ENCODE measurements at places on chromosomes 7 and 10. TPM values are rescaled to one million over a fixed set of nuclear protein-coding genes. Genes with fewer than 3 reads are reported as not detected.

Gene OPALIN
- not detected for total RNA-seq

- DNase-seq = no peak
Measured at GRCh38 chr7:34191771-34192479, 286.6 kb downstream of the BMPER start.

Gene ZNF239
- 4.7 TPM for total RNA-seq

Gene ZNF777
- 7.6 TPM for total RNA-seq

GRCh38 chr10:124743191-124744101, 732 bp downstream of the FAM53B start:
- DNase-seq = peak; percentile 93

Gene DLX5
- total RNA-seq = 2.5 TPM

Gene SLC39A12
- total RNA-seq = not detected

GRCh38 chr7:5591278-5591874, 167.7 kb upstream of the TNRC18 start:
- peak; percentile 97 for DNase-seq

Gene GIMAP7
- total RNA-seq = not detected

Gene NXPH1
- total RNA-seq = not detected

GRCh38 chr10:71476228-71477011, 79.7 kb downstream of the CDH23 start:
- no peak for DNase-seq

Gene AFAP1L2
- not detected for total RNA-seq

DNA sequence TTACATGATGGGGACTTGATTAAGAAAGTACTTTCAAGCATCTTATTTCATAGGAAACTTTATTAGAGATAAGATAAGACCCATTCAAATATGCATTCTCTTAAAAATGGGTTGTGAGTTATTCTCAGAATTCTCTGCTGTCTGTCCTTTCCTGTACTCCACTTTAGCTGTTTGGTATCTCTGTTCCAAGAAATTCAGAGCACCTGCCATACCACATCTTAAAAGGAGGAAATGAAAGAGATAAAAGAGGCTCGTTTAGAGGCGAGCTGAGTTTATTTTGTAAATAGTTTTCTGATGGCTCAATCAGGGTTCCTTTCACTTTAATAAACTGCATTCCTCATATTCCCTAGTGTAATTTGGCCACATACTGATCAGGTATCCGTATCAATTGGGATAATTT, 87.2 kb downstream of the MDFIC start:
- no peak for DNase-seq

Gene TFPI2
- total RNA-seq = 8.7 TPM

- no peak for DNase-seq
Measured at GRCh38 chr7:157427811-157428553, 91.2 kb downstream of the DNAJB6 start.

Gene PNLIP
- not detected for total RNA-seq

- no peak for DNase-seq
Measured at GRCh38 chr7:139748941-139749340, 28.9 kb downstream of the HIPK2 start.

GRCh38 chr7:99080679-99081078, 63.2 kb downstream of the SMURF1 start:
- DNase-seq = no peak

GRCh38 chr7:125877246-125877645, 947.6 kb upstream of the POT1 start:
- DNase-seq = no peak

GRCh38 chr7:105719395-105719794, 138.1 kb upstream of the EFCAB10 start:
- no peak for DNase-seq

Gene GIMAP8
- total RNA-seq = not detected

Gene CPA2
- not detected for total RNA-seq

GRCh38 chr10:81348003-81348402, 527.0 kb upstream of the NRG3 start:
- DNase-seq = no peak

Gene PRSS37
- total RNA-seq = not detected

Gene PPP1R9A
- total RNA-seq = under 0.01 TPM

DNA sequence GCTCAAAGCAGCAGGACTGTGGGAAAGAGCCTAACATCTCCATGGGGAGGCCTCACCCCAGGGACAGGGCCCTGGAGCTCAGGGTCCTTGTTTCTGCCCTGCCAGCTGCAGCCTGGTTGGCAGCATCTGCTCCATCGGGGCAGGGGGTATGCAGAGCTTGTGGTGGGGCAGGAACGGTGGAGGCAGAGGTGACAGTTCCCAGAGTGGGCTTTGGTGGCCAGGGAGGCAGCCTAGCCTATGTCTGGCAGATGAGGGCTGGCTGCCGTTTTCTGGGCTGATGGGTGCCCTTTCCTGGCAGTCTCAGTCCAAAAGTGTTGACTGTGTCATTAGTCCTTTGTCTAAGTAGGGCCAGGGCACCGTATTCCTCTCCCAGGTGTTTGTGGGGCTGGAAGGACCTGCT, 12.2 kb upstream of the AHCYL2 start:
- DNase-seq = no peak

DNA sequence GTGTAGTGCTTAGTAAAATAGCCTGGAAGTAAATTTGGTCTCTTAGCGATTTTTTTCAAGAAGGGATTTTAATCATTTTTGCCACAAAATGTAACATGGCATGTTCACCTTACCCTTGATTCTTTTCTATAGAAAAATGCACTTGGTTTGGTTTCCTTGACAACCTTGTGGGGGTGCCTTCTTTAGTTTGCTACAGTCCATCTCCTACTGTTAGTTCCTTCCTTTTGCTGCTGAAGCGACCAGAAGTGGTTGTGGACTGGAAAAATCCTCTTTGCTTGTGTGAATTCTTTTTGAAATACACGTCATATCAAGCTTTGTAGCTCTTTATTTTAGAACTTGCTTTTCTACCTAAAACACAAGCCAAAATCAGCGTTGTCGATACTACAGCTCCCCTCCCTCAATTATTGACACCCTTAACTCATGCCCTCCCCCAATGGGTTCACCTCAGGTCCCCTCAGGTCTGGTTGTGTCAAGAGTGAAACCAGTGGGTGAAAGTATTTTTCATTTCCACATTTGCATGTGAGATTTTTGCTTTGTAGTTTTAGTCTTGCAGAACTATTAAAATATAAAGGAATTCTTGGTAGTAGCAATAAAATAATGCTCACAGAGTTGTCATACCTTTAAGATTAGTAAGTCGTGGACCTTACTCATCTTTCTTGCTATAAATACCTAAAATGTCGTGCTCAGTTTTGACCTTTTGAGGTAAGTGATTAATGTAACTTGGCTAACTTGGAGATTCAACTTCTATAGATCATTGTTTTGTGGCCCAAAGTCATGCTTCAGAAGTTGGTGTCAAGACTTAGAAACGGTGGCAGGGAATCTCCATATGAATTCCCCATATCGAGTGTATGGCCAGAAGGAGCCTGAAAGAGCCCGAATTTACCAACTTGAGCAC, 1.5 kb downstream of the ACTR3B start:
- DNase-seq = peak; percentile 26

DNA sequence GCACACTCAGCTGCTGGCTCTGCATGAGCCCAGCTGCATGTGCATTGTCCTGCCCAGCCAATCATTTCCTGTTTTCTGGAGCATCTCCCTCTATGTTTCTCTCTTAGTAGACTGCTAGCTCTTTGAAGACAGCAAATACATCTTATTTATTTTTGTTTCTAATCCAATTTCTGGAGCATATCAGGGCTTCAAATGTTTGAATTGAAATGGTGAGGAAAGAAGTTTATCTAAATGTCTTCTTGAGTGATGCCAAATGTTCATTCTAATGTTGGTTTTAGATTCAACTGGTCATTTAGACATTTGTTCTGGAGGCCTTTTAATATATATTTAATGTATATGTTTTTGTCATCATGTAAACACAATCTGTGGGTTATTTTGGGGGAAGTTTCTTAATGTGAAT, 141.9 kb downstream of the DNAJB9 start:
- DNase-seq = no peak

DNA sequence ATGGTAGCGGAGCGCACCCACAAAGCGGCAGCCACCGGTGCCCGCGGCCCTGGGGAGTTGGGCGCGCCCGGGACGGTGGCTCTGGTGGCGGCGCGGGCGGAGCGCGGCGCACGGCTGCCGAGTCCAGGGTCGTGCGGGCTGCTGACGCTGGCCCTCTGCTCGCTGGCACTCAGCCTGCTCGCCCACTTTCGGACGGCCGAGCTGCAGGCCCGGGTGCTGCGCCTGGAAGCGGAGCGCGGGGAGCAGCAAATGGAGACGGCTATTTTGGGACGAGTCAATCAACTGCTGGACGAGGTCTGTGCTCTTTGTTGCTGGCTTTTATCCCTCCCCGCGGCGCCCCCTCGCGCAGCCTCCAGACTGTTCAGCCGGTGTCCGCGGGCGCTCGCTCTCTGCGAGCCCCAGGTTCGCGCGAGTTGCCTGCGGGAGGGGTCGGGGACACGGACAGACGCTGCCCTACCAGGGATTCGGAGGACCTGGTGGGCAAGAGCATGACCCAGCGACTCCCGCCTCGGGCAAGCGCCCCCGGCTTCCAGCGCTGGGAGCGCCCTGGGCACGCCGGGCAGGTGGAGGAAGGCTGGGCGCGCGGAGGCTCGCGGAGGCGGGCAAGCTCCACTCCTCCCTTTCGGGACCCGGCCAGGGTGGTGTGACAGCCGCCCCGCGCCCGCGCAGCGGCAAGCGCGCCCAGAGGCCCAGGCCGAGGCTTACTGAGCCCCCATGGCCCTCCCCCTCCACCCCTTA, 887 bp downstream of the COL13A1 start:
- peak; percentile 93 for DNase-seq

Gene VGF
- 0.36 TPM for total RNA-seq

Gene MYOZ1
- total RNA-seq = not detected

Gene ANKRD2
- 0.72 TPM for total RNA-seq

Gene LOXL4
- total RNA-seq = 28.6 TPM

DNA sequence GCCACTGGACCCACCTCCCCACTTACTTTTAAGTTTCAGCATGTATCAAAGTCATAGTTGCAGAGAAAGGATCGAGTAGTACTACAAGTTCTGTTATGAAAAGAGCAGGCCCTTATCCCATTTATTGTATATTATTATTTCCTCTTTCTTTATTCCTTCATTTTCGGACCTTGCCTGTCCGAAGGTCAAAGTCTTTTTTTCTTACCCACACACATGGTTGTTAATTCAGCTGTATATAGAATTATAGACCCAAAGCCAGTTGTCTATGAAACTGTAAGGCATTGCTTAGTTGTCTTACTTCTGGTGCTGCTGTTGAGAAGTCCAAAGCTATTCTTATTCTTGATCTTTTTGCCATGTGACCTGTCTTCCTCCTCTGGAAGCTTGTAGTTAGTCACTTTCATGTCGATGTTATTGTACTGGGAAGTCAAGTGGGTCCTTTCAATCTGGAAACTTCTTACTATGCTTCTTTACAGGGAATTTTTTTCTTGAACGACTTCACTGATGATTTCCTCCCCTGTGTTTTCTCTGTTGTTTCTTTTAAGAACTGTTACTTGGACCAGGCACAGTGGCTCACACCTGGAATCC, 8.3 kb downstream of the NUDT5 start:
- no peak for DNase-seq

Gene CPA4
- total RNA-seq = 28.2 TPM

DNA sequence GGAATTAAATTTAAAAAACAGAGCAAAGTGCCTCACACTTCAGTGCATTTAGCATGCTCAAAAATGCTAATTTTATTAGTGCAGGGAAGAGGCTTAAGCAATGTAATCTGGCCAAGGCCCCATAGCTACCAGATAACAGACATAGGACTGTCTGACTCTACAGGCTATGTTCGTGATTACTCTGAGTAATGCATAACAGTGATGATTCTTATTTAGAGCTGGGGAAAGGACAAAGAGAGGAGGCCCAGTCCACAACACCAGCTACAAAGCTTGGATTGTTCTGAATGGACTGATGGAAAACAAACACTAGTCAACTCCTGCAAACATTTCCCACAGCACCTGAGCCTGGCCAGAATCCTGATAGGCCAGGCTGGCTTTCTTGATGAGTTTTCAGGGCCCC, 8.4 kb upstream of the CH25H start:
- DNase-seq = no peak

Gene MOGAT3
- total RNA-seq = not detected

GRCh38 chr7:21355406-21355874, 72.4 kb upstream of the SP4 start:
- no peak for DNase-seq

GRCh38 chr10:102024799-102025198, 31.2 kb downstream of the ARMH3 start:
- no peak for DNase-seq

- no peak for DNase-seq
Measured at GRCh38 chr10:119973281-119973680, 80.8 kb downstream of the SEC23IP start.

Gene FFAR4
- total RNA-seq = not detected

- DNase-seq = no peak
Measured at GRCh38 chr7:131087756-131088658, 239.7 kb upstream of the MKLN1 start.

- DNase-seq = peak; percentile 99
Measured at GRCh38 chr10:103659674-103660363, 166.3 kb downstream of the NEURL1 start.

DNA sequence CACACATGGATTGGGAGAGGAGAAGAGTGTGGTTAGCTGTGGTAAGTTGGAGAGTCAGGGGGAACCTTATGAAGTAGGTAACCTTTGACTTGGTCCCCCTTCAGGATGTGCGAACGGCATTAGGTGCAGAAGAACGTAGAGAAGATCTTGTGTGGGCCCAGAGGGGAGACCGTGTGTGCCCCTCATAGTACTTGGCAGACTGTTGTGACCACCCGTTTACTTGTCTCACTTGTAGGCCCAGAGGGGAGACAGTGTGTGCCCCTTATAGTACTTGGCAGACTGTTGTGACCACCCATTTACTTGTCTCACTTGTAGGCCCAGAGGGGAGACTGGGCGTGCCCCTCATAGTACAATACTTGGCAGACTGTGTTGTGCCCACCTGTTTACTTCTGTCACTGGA, 2.6 kb downstream of the GTPBP4 start:
- no peak for DNase-seq

GRCh38 chr10:42975005-42975493, 101.8 kb upstream of the RET start:
- no peak for DNase-seq

- peak; percentile 60 for DNase-seq
Measured at GRCh38 chr10:93436591-93437085, 45.5 kb downstream of the MYOF start.

- DNase-seq = no peak
Measured at GRCh38 chr7:149718730-149719049, 54.7 kb downstream of the ZNF467 start.

DNA sequence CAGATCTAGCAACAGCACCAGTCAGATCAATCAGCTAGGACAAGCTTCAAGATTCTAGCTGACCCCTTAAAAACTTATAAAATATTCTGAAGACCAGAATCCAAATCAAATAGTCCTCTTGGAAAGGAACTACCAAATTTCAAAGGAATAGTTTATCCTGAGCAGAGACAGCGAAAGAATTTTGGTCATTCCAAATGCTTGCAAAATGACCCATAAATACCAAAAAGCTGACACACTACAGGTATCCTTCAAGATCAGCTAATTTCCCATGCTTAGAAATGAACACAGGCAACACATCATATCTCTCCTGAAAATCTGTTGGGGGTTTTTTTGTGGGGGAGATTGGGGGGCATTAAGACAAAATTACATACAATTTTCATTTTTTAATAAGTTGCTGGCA, 78.8 kb downstream of the PDSS1 start:
- no peak for DNase-seq

Measured in osteoblast (primary cell).